ENCODE measurements at places on chromosomes 11 and 22. TPM values are rescaled to one million over a fixed set of nuclear protein-coding genes. Genes with fewer than 3 reads are reported as not detected.
A peak's percentile ranks its signal among the peaks of the same experiment; 100 is the strongest.

The GP1BB gene
- polyA plus RNA-seq = 0.23 TPM

The SPON1 gene
- polyA plus RNA-seq = not detected

The DRD2 gene
- polyA plus RNA-seq = 0.26 TPM

The APOA4 gene
- not detected for polyA plus RNA-seq

The CSNK1E gene
- 229 TPM for polyA plus RNA-seq

The SORL1 gene
- polyA plus RNA-seq = 46.1 TPM

The PKP3 gene
- polyA plus RNA-seq = 245 TPM

GRCh38 chr11:70220920-70221319 lies 17.8 kb downstream of the FADD start:
- H3K4me3 ChIP-seq = no peak overlapping the region
- no peaks in the 10 kb centered on the region for H3K36me3 ChIP-seq
- no peak overlapping the region for H3K27ac ChIP-seq
- no peak for DNase-seq
- H3K4me1 ChIP-seq = no peaks in the 10 kb centered on the region
- H3K27me3 ChIP-seq = peaks cover 9% of the 10 kb centered on the region

DNA sequence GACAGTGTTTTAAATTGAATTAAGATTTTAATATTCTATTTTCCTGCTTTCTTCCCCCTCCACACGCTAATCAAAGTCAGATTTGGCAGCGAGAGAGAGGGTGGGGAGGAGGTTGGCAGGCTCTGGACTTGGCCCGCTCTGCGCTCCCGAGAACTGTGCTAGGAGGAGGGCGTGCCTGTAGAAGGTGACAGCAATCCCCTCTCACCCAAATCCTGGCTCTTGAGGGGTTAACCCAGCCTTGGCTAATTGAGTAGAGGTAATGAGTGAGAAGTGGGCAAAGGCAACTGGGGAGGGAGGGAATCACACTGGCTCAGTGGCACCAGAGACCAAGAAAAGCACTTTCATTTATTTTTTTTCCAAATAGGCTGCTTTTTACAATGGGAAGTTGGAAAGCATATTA lies 42.2 kb downstream of the BUD13 start:
- no peak overlapping the region for H3K4me3 ChIP-seq
- no peaks in the 10 kb centered on the region for H3K4me1 ChIP-seq
- H3K27me3 ChIP-seq = peaks cover 37% of the 10 kb centered on the region
- no peak overlapping the region for H3K27ac ChIP-seq

DNA sequence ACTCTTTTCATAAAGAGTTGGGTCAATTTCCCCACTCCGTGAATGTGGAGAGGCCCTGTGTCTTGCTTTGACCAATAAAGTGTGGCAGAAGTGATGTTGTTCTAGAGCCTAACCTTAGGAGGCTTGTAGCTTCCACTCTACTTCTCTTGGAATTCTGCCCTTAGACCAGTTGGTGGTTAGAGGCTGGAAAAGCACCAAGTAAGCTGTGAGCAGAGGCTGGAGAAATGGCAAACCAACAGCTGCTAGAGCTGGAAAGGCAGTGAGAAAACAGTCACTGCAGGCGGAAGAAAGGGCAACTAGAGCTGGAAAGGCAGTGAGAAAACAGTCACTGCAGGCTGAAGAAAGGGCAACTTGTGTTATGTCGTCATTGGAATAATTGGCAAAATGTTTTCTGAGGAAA lies 29.8 kb upstream of the MSANTD2 start:
- H3K27me3 ChIP-seq = peaks cover 58% of the 10 kb centered on the region
- no peak overlapping the region for H3K27ac ChIP-seq
- no peak overlapping the region for H3K4me3 ChIP-seq
- no peaks in the 10 kb centered on the region for H3K36me3 ChIP-seq
- peaks cover 4% of the 10 kb centered on the region for H3K4me1 ChIP-seq

DNA sequence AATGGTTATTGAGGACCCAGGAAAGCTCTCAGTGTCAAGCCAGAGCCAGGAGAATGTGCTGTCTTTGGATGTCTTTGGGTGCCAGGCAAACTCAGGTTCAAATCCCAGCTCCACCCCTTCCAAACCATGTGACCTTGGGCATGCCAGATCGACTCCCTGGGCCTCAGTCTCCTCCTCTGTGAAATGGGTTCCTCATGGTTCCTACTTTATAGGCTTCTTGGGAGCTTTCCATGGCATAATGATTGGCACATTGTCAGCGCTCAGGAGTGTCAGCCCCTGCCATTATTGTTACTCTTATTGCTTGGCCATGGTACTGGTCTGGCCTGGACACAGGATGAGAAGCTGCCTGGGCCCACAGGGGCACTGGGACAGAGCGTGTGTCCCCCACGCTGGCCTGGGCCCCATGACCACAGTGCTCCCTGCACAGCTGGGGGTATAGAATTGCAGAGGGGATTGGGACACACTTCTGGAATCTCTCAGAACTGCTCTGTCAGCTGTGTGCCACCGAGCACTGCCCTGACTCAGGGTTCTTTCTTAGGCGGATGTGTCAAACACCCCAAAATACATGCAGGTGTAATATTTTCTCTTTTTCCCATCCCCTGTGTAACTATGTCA lies 37.6 kb upstream of the CRYBB3 start:
- H3K36me3 ChIP-seq = no peaks in the 10 kb centered on the region
- no peaks in the 10 kb centered on the region for H3K27me3 ChIP-seq
- no peak overlapping the region for H3K27ac ChIP-seq
- peaks cover 33% of the 10 kb centered on the region for H3K4me1 ChIP-seq
- no peak overlapping the region for H3K4me3 ChIP-seq

DNA sequence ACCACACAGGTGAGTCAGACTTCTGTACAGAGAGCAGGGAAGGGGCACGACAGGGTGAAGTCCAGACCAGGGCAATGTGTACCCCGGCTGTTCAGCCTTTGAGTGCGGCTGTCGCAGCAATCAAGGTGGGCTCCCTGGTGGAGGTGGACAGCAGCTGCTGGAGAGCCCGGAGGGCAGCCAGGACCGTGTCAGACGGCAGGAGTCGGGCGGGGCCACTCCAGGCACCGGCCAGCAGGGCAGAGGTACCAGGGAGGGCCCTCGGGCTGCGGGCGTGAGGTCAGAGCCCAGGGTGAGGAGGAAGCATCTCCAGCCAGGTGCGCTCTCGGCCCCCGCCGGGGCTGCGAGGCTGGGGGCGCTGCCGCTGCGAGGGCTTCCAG lies 802 bp upstream of the PIM3 start:
- peaks cover 18% of the 10 kb centered on the region for H3K4me1 ChIP-seq
- H3K36me3 ChIP-seq = peaks cover 10% of the 10 kb centered on the region
- peak overlapping the region; percentile 66 for H3K4me3 ChIP-seq

- no peak overlapping the region for H3K4me3 ChIP-seq
- H3K27ac ChIP-seq = no peak overlapping the region
- H3K36me3 ChIP-seq = no peaks in the 10 kb centered on the region
- H3K4me1 ChIP-seq = no peaks in the 10 kb centered on the region
- peaks cover 3% of the 10 kb centered on the region for H3K27me3 ChIP-seq
- DNase-seq = no peak
Measured at GRCh38 chr11:76185931-76186401, 20.3 kb downstream of the WNT11 start.

GRCh38 chr11:47886096-47886495 lies 37.9 kb upstream of the NUP160 start:
- no peaks in the 10 kb centered on the region for H3K27me3 ChIP-seq
- H3K4me1 ChIP-seq = no peaks in the 10 kb centered on the region
- no peak overlapping the region for H3K4me3 ChIP-seq
- H3K36me3 ChIP-seq = no peaks in the 10 kb centered on the region
- no peak overlapping the region for H3K27ac ChIP-seq

DNA sequence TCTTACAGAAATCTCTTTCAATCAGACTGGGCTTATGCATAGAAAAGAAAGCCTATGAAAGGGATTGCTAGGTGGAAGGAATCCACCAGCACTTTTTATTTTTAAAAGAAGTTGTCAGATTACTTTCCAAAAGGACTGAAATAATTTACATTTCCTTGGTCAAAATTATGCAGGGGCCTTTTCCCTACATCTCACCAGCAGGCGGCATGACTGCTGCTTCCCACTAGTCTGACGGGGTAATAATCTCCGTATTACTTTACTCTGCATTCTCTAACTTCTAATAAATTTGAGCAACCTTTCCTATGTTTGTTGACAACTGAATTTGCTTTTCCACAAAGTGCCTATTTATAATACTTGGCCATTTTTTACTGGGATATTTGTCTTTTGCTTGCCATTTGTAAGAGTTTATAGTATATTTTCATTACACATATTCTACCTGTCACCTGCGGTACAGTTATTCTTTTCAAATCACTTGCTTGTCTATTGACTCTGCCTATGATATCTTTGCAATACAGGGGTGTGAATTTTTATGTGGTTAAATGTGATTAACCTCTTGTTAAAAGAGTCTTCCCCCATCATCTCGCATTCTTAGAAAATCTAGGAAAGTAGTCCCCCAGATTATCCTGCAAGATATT lies 51.9 kb upstream of the USP47 start:
- no peaks in the 10 kb centered on the region for H3K36me3 ChIP-seq
- no peak overlapping the region for H3K27ac ChIP-seq
- DNase-seq = no peak
- no peak overlapping the region for H3K4me3 ChIP-seq
- no peaks in the 10 kb centered on the region for H3K4me1 ChIP-seq

DNA sequence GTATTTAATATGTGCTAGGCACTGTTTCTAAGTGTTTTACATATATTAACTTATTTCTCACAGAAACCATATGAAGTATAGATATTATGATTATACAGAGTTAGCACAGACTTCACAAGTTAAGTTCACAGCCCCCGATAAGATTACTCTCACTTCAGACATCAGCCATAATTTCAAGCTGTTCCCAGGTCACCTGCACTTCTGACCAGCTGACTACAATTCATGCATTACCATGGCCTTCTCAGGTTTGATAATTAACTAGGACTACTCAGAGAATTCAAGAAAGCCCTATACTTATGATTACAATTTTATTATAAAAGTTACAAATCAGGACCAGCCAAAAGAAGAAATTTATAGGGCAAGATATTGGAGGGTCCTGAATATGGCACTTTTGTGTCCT lies 68.2 kb upstream of the RRM1 start:
- no peaks in the 10 kb centered on the region for H3K27me3 ChIP-seq
- no peak overlapping the region for H3K27ac ChIP-seq
- peaks cover 3% of the 10 kb centered on the region for H3K4me1 ChIP-seq
- no peaks in the 10 kb centered on the region for H3K36me3 ChIP-seq

- no peak overlapping the region for H3K4me3 ChIP-seq
- no peaks in the 10 kb centered on the region for H3K36me3 ChIP-seq
Measured at GRCh38 chr22:42335839-42336378, 65.5 kb upstream of the TCF20 start.

- H3K27ac ChIP-seq = no peak overlapping the region
- H3K4me1 ChIP-seq = no peaks in the 10 kb centered on the region
- H3K27me3 ChIP-seq = peaks cover 12% of the 10 kb centered on the region
- no peak overlapping the region for H3K4me3 ChIP-seq
Measured at GRCh38 chr22:36724836-36725235, 21.3 kb upstream of the CACNG2 start.

GRCh38 chr11:78228467-78228866 lies 39.7 kb downstream of the USP35 start:
- H3K27me3 ChIP-seq = no peaks in the 10 kb centered on the region
- no peak overlapping the region for H3K4me3 ChIP-seq
- no peaks in the 10 kb centered on the region for H3K4me1 ChIP-seq
- H3K27ac ChIP-seq = no peak overlapping the region
- no peak for DNase-seq
- no peaks in the 10 kb centered on the region for H3K36me3 ChIP-seq

Measured in keratinocyte (primary cell).